ENCODE measurements at places on chromosomes 13 and 19. TPM values are rescaled to one million over a fixed set of nuclear protein-coding genes. Genes with fewer than 3 reads are reported as not detected.

DNA sequence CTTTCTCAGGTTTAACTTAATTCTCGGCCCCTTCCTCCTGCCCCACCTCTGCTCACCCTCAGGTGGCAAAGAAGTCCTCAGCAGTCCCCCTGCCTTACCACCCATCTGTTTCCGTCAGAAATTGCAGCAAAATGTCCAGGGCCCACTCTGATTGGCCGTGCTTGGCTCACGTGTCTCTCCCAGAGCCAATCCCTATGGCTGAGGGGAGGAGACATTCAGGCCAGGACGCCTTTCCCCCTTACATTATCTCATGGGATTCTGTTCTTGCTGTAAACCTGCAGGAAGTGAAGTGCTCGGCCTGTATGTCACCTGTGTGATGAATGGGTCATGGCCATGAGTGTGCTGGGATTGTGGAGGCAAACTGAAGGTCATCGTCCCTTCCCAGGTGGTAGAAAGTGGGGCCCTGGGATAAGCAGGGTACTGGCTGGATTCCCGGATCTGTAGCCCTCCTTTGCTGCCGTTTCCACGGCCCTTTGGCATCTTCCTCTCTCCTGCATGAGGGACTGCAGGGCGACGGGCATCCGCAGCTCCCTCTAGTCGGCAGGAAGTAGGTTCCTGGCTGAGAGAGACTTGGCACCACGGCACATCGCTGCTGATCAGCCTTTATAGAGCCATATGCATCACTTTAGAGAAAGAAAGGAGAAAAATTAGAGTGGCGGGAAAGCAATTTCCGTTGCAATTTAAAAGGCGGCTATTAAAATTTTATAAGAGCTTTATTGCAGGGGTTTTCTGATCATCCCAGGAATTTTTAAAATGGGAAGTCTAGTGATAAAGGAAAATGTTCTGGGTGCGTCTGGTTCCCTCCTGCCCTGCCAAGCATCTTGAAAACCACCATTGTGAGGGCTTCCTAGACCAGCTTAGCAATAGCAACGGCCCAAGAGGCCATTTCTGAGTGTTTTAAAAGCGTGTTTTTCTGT lies 118.2 kb downstream of the SIPA1L3 start:
- DNase-seq, result no peak

DNA sequence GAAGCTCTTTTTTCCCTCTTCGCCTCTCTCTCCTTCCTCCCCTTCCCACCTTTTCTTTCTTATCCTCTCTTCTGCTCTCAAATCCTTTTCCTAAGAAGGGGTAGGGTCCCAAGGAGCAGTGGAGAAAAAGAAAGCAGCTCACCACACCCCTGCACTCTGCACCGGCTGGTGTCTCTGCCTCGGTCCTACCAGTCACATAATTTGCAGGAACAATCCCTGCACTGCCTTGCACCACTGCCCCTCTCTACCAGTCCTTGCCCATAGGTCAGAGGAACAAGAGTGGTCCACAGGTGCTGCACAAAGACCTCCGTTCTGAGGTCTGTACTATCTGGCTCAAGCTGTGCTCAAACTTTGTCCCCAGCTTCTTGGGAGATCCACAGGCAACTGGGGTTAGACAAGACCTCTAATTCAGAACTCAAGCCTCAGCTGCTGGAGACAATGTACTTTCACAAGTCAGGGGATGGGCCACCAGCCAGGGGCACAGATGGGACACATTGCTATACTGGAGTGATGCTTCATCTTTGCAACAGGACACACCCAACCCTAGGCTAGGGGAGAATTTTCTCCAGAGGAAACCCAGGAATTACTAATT lies 125.4 kb upstream of the ZNF507 start:
- DNase-seq, result no peak

- no peak for DNase-seq
Measured at GRCh38 chr13:54394085-54394700, 1365.6 kb downstream of the OLFM4 start.

DNA sequence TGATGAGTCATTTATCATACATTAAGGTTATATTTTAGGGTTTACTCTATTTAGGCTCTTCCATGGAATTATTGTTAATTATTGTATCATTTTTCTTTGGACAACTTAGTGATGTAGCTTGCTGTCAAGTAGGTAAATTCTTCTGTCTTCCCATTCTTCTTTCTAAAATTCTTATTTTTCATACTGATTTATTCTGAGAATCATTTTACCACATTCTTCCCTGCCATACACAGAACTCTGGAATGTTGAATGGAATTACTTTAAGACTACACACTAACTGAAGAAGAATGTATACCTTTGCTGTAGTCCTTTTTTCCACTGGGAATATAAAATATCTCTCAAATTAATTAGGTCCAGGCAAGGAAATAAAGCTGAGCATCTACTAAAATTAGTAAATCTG lies 24.5 kb upstream of the SLC7A1 start:
- DNase-seq, result no peak

GRCh38 chr13:50787316-50788195 lies 55.9 kb downstream of the DLEU7 start:
- DNase-seq, result no peak

- DNase-seq, result peak; percentile 87
Measured at GRCh38 chr13:80361883-80362327, 21.0 kb upstream of the SPRY2 start.

Gene TBC1D4
- total RNA-seq, result 55.4 TPM

Gene MKNK2
- 44.9 TPM for total RNA-seq

Gene ARL11
- not detected for total RNA-seq
